Kidney epithelial cell (primary cell): ENCODE measurements at places on chromosomes 13 and 19.
A peak's percentile ranks its signal among the peaks of the same experiment; 100 is the strongest.

DNA sequence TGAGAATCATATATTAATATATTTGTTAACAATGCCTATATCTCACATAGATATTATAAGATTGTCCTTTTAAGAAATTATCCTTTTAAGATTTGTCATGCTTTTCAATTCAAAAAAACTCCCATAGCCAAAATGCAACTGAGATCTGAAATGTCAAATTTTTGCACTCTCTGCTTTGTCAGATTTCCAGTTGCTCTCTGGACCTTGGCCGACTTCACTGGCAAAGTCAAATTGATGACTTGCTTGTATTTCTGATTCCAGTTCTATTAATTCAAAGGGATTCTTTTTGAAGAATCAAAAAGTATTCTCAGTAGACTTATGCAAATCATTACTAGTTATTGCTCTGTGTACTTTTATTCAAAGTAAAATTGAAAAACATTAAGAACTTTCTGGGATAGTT lies 101.2 kb upstream of the SCEL start:
- DNase-seq, result no peak

GRCh38 chr13:62129000-62129551 lies 713.4 kb upstream of the PCDH20 start:
- DNase-seq, result no peak

GRCh38 chr13:60431108-60431700 lies 34.2 kb downstream of the TDRD3 start:
- peak; percentile 19 for DNase-seq

DNA sequence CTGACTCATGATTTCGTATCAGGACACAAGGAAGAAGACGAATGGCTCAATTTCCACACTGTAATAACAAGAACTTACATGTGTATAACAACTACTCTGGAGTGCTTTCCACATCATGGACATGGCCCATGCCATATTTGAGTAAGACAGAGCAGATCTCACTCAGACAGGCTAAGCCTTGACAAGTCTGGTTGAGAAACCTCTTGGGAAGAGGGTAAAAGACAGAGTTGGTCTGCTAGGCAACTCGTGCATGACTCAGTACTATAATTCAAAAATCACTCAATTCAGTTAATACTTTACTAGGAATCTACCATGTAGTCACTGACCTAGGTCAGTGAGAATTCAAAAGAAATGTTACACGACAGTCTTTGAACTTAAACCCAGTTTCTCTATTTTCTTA lies 5.7 kb upstream of the THSD1 start:
- DNase-seq, result peak; percentile 78

- peak; percentile 72 for DNase-seq
Observed at GRCh38 chr19:48746738-48747575, at the start of gene IZUMO1. TSS of gene IZUMO1 (minus strand) at chr19:48746909. CDS start at chr19:48745859, 1,050 bp downstream.

DNA sequence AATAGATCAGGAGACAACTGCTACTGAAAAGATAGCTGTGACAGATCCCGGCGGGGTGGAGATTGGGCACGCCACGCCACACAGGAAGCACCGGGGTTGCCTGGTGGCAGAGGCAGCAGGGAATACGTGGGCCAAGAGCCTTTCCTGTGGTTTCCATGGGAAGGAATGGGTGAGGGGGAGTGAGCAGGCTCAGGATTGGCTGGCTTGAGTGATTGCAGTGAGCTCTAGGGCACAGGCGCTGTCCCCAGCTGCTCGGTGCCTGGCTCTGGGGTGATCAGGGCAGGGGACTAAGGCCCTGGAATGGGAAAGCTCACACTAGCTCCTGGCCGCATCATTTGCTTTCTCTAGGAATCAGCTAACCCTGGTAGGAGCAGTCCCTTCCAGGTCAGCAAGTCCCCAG lies 166.1 kb downstream of the USP12 start:
- no peak for DNase-seq

- DNase-seq, result no peak
Observed at GRCh38 chr19:53871454-53871853, 3.8 kb downstream of the MYADM start.
